ENCODE measurements at places on chromosomes 1 and 21.

- no peak for DNase-seq
Observed at GRCh38 chr21:31193761-31194160, 150.3 kb downstream of the TIAM1 start.

DNA sequence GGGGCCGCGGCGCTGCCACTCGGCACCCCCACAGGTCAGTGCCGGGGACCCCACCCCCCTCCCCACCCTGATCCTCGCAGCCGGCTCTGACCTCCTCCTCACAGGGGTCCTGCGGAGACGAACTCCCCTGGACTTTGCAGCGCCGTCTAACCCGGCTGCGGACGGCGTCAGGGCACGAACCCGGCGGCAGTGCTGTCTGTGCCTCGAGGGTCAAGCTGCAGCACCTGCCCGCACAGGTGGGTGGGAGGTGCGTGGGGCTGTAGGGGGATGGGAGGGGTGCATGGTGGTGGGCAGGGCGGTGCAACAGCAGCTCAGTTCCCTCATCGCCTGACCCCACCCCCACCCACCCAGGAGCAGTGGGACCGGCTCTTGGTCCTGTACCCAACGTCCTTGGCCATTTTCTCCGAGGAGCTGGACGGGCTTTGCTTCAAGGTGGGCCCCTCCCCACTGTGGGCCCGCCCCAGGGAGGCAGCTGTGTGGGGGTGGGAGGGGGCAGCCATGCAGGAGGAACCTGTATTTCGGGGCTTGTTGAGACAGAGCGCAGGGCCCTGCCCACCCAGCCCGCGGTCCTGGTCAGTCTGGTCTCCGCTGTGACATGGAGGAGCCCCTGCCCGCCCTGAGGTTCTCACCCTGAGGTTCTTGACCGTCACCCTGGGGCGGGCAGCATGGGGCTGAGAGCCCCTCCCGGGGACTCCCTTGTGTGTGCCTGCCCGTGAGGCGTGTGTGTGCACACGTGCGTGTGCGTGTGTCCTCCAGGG, 4.9 kb downstream of the PLEKHN1 start:
- DNase-seq = no peak

- DNase-seq = no peak
Observed at GRCh38 chr1:179091691-179092165, 9.9 kb downstream of the TOR3A start.

- no peak for DNase-seq
Observed at GRCh38 chr1:45854724-45855123, 51.3 kb downstream of the MAST2 start.

GRCh38 chr1:28642056-28642846, 616 bp downstream of the TAF12 start:
- peak; percentile 6 for DNase-seq

GRCh38 chr21:39908265-39908923, 41.2 kb downstream of the PCP4 start:
- no peak for DNase-seq

- DNase-seq = no peak
Observed at GRCh38 chr1:210747890-210748289, 386.1 kb downstream of the KCNH1 start.

- no peak for DNase-seq
Observed at GRCh38 chr1:172704001-172704400, 45.1 kb downstream of the FASLG start.

DNA sequence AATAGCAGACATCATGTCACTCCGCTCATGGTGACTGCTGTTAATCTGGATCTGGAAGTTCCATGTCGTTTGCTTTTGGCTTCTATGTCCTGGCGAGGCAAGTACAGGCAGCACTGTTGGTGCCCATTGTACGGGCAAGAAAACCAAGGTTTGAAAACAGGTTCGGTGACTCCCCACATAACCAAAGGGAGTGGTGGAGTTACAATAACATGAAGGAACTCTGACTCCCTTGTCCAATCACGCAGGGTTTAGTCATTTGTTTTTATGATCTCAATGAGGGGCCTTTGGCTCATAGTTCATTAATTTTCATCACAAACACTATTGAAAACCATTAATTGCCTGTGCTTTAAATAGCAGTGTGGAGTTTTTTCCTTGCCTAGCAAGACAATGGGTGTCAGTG, 82.9 kb upstream of the SSX2IP start:
- no peak for DNase-seq

- DNase-seq = no peak
Observed at GRCh38 chr1:221712776-221713431, 29.0 kb downstream of the DUSP10 start.

DNA sequence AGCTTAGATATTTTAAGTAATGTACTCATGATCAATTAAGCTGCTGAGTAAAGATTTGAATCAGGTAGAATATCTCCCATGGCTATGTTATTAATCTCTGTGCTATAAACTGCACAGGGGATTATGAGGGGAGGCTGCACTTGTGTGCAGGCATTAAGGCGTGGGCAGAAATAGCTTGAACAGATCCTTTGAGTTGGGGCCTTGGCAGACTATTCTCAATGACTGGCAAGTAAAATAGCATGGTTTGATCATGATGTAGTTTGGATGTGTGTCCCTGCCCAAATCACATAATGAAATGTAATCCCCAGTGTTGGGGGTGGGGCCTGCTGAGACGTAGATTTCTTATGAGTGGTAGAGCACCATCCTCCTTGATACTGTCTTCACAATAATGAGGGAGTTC, 220.3 kb downstream of the PLPP3 start:
- no peak for DNase-seq

DNA sequence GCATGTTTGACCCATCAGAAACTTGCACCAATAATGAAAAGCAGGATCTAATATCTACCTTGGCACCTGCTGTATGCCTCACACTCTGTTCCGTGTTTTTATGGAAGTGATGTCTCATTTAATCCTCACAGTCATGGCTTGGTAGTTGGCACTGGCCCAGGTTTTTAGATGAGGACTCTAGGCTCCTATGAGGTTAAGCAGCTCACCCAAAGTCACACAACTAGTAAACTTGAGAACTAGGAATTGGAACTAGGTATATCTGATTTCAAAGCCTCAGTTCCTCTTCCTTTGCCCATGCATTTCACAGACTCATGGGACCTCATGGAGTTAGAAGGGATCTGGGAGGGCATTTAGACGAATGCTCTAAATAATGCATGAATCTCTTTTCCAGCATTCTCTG, 21.3 kb upstream of the TARBP1 start:
- no peak for DNase-seq

- no peak for DNase-seq
Observed at GRCh38 chr1:11067716-11068599, 8.1 kb upstream of the SRM start.

- peak; percentile 51 for DNase-seq
Observed at GRCh38 chr1:204075139-204075521, 2.2 kb downstream of the SOX13 start.

DNA sequence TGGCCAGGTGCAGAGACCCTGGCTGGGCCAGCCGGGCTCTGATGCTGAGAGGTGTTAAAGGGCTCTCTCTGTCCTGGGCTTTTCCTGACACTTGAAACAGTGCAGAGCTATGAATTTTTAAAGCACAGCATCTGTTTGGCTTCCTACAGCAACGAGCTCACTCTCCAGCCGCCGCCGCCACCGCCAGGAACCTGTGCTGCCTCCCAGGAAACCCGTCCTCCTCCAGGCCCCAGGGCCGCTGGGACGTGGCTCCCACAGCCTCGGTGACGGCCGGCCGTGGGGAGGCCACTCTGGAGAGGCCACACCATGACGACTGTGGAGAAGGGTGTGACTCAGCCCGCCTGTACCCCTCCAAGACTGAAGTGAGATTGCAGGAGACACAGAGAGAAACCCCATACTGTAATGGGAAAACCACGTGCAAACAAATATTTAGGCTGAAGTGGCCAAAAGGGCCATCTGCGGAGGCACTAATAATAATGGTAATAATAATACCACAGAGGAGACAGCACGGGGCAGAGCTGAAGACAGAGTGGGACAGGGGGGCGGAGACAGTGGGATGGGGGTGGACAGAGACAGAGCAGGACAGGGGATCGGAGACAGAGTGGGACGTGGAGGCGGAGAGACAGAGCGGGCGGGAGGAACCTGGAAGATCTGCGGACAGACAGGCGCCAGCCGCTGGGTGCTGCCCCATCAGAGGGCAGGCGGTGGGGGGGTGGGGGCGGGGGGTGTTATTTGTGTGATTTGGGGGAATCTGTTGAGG, 139.2 kb downstream of the CASZ1 start:
- no peak for DNase-seq

GRCh38 chr1:113031171-113031933, 41.6 kb upstream of the LRIG2 start:
- DNase-seq = no peak

- DNase-seq = peak; percentile 35
Observed at GRCh38 chr1:227437495-227438008, 119.3 kb upstream of the CDC42BPA start.

- DNase-seq = no peak
Observed at GRCh38 chr1:11365744-11366387, 92.9 kb downstream of the UBIAD1 start.

- DNase-seq = no peak
Observed at GRCh38 chr21:35451276-35451675, 402.2 kb upstream of the RUNX1 start.

GRCh38 chr1:32198237-32199042, 2.0 kb upstream of the CCDC28B start:
- no peak for DNase-seq

GRCh38 chr1:110425612-110426152, 18.2 kb upstream of the LAMTOR5 start:
- no peak for DNase-seq

Data from cardiac muscle cell (in vitro differentiated cells and primary cell).